ENCODE measurements at places on chromosomes 5 and 9.
A peak's percentile ranks its signal among the peaks of the same experiment; 100 is the strongest.

DNA sequence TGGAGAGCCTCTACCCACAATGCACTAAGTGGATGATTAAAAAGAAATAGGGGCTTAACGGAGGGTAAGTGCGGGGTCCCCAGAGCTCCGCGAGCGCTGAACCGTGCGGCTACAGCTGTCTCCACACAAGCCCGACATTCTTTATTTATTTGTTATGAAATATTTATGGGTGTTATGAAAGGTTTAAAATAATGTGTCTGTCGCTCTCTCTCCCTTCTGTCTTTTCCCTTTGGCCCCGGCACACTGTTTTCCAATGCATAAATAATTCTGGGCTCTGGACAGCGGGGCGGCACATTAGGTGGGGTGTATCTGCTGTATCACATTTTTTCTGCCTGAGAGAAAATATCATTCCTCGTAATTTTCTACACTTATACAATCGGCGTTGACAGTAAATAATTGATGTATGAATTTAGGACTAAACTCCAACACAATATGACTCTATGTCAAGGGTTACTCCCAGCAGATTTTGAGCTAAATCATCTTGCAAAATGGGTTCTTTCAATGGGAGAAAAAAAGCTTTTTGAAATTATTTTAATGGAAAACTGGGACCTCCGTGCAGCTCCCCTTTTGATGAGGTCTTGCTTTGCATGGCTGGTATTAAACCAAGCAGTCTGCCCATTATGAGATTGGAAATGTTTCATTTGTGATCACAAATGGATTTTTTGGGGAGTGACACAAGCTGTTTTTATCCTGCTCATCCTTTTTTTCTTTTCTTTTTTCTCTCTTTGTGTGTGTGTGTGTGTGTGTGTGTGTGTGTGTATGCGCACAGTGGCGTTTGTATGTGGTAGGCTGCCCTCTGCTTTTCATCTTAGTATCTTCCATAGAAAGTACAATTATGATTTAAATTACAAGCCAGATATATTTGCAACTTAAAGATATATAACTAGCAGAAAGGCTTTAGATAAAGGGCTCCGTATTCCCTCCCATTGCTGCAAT is 370.6 kb upstream of the IRX4 start:
- no peak for DNase-seq

GRCh38 chr9:28317745-28318144 is 744.5 kb upstream of the C9orf72 start:
- DNase-seq = no peak

- peak; percentile 49 for DNase-seq
These were observed 201.7 kb downstream of the BNC2 start for GRCh38 chr9:16668734-16669295.

DNA sequence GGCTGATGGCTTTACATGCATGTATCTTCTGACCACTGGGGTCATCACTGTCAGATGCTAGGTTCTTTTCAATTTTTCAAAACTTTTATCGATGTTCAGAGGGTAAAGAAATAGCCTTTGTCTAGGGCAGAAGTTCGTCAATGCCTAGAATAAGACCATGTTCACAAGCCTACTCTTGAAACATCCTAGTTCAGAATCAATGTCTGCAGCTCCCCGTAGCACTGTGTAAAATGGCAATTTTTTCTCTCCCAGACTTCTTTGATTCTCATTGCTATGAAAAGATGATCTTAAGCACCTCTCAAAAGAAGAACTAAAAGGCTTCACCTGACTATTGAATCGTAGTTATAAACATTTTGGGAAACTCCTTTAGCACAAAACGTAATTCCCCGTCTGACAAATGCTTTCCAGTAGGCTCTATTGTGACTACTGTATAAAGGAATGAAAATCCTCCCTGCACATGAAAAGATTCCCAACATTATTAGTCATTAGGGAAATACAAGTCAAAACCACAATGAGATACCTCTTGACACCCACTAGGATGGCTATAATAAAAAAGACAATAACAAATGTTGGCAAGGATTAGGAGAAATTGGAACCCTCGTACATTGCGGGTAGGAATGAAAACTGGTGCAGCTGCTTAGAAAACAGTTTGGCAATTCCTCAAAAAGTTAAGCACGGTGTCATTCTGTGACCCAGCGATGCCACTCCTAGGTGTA is 263.5 kb downstream of the ARHGAP26 start:
- DNase-seq = peak; percentile 94

GRCh38 chr5:150192462-150192861 is 2.6 kb downstream of the SLC6A7 start:
- DNase-seq = no peak

DNA sequence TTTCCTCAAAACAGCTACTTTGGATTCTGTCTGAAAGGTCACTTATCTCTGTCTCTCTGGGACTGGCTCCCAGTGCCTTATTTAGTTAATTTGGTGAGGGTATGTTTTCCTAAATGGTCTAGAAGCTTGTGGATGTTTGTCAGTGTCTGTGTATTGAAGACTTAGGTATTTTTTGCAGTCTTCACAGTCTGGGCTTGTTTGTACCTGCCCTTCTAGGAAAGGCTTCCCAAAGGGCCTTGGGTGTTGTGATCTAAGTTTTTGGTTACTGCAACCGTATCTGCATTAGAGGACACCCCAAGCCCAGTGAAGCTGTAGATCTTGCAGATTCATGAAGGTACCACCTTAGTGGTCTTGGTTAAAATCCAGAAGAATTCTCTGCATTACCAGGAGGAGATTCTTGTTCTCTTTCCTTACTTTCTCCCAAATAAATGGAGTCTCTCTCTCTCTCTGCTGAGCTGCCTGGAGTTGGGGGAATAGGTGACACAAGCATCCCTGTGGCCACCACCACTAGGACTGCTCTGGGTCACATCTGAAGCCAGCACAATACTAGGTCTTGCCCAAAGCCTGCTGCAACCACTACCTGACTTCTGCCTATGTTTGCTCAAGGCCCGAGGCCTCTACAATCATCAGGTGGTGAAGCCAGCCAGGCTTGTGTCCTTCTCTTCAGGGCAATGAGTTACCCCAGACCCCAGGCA is 17.8 kb upstream of the CCNB1 start:
- no peak for DNase-seq

- no peak for DNase-seq
These were observed 485.6 kb upstream of the NUDT12 start for GRCh38 chr5:104048231-104048630.

DNA sequence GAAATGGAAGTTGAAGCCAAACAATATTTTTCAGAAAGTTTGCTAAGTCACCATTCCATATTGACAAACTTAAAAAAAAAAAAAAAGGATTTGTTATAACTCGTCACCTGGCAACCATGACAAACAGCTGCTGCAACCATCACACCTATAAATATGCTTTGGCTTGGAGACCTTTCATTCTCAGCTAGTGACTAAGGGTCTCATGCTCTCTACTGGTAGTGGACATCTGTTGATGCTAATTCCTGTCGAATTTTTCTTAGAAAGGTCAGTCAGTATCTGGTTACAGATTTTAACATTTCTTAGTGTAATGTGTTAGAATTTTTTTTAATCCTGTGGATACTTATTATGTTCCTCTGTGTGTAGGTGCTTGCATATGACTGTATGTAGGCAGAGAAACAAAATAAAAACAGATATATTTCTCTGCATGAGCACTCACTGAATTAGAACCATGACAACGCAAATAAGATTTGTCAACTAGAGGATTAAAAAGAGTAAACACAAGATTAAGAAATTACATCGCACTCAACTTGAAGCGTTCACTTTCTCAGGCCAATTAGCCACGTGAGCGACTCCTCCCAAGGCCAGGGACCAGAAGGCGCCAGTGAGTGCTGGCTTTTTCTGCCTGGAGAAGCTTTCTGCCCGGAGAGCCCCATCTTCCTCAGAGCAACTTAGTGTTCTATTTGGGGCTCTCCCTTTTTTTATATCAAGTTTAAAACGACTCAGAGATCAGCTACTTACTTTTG is 27.0 kb upstream of the ZNF622 start:
- DNase-seq = peak; percentile 36

DNA sequence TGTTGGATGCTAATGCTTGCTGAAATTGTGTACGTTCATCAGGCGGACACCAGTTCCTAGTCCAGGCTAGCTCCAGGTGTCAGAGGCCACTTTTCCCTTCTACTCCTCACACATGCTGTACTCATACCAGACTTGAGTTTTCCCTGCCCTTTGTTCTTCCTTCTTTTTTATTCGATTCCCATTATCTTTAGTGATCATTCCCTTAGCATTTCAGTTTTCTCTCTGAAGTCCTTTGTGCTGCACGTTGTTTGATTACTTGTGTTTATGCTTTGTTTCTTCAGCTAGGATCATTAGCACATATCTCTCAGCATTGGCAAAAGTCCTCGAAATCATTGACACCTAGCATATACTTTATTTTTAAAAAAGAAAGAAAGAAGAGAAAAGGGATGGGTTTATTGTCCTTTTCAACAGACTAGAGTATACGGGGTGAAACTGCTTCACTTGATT is 409 bp upstream of the COX7C start:
- DNase-seq = no peak

DNA sequence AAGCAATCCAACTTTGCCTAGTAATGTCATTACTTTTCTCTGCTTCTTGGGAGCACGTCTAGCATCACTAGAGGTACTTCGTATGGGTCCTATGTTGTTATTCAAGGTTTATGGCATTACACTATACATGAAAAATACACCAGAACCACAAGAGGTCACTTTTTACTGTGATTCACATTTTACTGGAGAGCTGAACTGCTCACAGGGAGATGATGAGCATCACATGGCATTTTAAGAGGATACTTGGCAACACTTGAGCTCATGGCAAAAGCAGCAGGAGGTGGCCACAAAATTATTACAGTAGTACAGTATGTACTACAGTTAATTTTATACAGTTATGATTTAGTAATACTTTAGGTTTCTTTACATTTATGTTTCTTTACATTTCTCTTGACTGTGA is 223.4 kb downstream of the PARP8 start:
- no peak for DNase-seq
